ENCODE measurements at places on chromosomes 12 and 14. TPM values are rescaled to one million over a fixed set of nuclear protein-coding genes. Genes with fewer than 3 reads are reported as not detected.

GRCh38 chr12:47021298-47021697 lies 58.1 kb upstream of the PCED1B start:
- DNase-seq, result peak; percentile 26

DNA sequence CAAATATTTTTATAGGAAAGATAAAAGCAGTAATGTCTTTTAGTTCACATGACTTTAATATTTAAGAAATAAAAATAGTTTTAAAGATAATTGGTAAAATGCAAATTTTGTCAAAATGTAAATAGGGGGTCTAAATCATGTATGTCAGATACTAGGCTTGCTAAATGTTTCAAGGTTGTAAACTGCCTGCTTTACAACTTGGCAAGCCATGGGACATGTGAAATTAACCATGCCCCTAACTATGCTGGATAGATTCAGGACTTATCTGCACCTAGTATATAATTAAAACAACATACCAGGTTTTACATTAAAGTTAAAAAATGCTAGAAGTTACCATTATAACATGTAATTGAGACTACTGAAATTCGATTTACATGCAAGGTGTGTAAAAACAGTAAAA lies 537.3 kb upstream of the MIS18BP1 start:
- no peak for DNase-seq

DNA sequence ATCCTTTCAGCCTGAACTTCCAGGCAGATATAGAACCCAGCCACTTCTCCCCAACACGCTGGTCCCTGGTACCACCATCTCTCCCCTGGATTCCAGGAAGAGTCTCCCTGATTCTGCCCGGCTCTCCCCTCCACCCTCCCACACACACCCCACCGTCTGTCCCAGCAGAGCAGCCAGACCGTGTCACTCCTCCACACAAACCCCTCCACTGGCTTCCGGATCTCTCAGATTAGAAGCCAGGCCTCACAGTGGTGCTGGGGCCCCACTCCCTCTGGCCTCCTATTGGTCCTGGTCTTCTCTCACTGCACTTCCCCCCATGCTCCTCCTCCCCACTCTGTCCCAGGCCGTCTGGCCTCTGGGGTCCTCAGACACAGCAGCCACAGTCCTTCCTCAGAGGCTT lies 52.4 kb upstream of the CDKN3 start:
- DNase-seq, result no peak

DNA sequence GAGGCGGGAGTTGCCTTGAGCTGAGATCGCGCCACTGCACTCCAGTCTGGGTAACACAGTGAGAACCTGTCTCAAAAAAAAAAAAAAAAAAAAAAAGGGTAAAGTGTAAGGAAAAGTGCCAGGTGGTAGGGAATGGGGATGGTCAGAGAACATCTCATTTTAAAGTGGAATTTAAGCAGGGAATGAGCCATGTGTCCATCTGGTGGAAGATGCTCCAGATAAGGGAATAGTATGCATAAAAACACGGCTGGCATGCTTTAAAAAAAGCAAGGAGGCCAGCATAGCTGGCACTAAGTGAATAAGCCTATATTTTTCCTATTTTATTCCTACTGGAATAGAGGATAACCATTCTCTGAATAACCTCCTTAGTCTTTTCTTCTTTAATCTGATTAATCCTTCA lies 33.7 kb downstream of the FAM186A start:
- no peak for DNase-seq

DNA sequence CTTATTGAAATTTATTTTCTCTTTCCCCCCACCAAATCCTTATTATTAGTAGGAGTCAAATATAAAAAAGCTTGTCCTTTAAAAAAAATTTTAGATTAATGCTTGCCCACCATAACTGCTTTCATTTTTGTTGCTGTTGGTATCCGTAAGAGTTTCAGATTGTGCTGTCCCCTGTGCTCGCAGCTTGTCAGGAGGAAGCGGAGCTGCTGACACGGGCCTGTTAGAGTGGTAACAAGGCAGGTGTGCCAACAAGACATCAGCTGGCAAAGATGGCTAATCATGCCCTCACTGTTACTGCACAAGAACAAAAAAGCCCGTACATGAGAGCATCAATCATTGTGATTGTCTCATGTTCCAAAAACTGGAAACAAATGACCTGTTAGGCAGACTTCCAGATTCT lies 148.4 kb downstream of the ALG10B start:
- no peak for DNase-seq

DNA sequence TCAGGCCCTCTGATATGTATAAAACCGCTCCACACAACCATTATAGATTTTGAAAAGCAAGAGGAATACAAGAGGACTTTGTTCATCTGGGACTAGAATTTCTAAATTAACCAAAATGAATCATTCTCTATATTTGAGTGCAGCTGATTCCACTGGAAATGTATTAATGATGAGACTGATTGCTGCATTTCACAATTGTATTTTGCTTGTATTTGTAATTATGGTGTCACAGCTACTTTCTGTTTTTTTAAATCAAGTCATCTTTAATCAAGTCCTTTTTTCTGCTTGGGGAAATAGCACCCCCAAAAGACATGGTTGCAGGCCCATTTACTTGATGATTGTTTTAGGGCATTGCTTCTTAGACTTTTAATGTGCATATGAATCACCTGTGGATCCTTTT lies 162.4 kb downstream of the KICS2 start:
- no peak for DNase-seq

DNA sequence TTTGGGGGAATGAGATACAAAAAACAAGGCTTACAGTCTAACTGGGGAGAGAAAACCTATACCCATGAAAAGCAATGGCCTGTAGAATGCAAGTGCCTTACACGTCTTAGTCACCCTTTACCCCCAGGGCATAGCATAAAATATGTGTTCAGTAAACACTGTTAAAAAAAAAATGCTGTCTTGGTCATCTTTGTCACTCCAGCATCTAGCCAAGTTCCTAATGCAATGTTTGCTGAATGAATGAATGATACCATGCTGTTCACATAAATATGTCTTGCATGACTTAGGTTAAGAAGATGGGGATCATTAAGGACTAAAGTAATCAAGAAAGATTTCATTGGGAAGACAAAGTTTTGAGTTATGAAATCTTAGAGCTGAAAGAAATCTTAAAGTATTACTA lies 38.5 kb downstream of the PPP2R5E start:
- DNase-seq, result no peak

GRCh38 chr12:32811686-32812392 lies 56.1 kb upstream of the YARS2 start:
- no peak for DNase-seq

DNA sequence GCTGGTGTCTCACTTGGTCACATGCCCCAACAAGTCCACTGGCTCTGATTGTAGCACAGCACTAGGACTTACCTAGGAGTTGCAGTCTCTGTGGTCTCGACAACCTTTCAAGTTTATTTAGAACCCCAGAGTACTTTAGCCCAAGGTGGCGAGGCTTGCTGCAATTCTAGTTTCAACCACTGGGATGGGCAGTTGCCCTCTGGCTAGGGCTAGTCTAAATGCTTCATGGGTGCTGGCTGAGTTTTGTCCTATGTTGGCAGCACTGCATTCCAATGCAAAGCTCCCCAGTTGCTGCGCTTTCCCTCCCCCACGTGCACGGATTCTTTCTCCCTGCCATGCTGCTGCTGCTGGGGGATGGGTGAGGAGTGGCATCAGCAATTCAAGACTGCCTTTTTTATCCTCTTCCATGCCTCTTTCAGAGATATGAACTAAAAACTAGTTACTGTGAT lies 207.9 kb downstream of the SYNE2 start:
- DNase-seq, result no peak

DNA sequence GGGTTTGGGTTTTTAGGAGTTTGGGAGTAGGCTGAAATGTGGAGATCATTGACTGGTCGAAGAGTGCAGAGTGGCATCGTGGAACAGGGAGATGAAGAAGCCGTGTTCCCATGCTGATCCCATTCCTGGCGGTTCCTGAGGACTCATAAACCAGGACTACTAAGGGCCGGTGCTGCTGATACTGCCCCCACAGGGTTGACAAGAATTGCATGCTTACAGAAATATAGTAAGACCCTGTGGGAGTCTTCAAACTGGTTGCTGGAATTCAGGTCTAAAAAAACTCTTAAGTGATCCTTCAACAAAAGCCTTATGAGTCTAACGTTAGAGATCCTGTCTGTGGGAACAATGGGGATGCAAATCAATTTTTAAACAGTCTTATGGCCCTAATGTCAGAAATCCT lies 64.0 kb upstream of the ARHGAP5 start:
- DNase-seq, result no peak

DNA sequence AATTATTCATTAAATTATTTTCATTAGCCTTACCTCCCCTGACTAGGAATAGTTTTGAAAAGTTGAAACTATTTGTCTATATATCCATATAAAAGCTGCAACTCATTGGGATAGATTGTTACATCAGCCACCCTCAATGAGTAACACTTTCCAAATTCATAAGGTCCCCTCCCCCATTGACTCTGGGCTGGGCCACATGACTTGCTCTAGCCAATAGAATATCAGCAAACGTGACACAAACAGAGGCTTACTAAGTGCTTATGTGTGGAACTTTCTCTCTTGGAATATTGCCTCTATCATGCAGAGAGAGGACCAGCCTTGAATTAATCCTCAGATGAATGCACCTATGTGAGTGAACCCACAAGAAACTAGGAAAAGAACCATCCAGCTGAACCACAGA lies 213.7 kb downstream of the CCDC59 start:
- no peak for DNase-seq

GRCh38 chr12:6461401-6462233 lies 8.9 kb downstream of the VAMP1 start:
- DNase-seq, result no peak

- no peak for DNase-seq
Measured at GRCh38 chr14:102315121-102315520, 4.4 kb upstream of the ZNF839 start.

GRCh38 chr14:91038439-91038838 lies 22.0 kb downstream of the RPS6KA5 start:
- no peak for DNase-seq

GRCh38 chr12:101599771-101600484 lies 5.2 kb downstream of the MYBPC1 start:
- DNase-seq, result no peak

- DNase-seq, result no peak
Measured at GRCh38 chr12:10498042-10498441, 7.6 kb upstream of the EIF2S3B start.

Gene BTBD6
- polyA plus RNA-seq, result 34.6 TPM

Gene WNT1
- polyA plus RNA-seq, result not detected

Gene KRT3
- polyA plus RNA-seq, result not detected

Gene AQP5
- polyA plus RNA-seq, result 0.38 TPM

Gene SLC25A47
- 0.10 TPM for polyA plus RNA-seq

Gene TXNDC16
- polyA plus RNA-seq, result 5.0 TPM

Gene PLD4
- polyA plus RNA-seq, result 5.7 TPM

Gene ALDH2
- polyA plus RNA-seq, result 25.8 TPM

Gene SYT10
- polyA plus RNA-seq, result not detected

Gene PTPRO
- 0.63 TPM for polyA plus RNA-seq

Gene SPX
- polyA plus RNA-seq, result 29.0 TPM

Gene CCDC198
- 0.16 TPM for polyA plus RNA-seq
